ENCODE measurements at places on chromosomes 12 and 14. TPM values are rescaled to one million over a fixed set of nuclear protein-coding genes. Genes with fewer than 3 reads are reported as not detected.
A peak's percentile ranks its signal among the peaks of the same experiment; 100 is the strongest.

DNA sequence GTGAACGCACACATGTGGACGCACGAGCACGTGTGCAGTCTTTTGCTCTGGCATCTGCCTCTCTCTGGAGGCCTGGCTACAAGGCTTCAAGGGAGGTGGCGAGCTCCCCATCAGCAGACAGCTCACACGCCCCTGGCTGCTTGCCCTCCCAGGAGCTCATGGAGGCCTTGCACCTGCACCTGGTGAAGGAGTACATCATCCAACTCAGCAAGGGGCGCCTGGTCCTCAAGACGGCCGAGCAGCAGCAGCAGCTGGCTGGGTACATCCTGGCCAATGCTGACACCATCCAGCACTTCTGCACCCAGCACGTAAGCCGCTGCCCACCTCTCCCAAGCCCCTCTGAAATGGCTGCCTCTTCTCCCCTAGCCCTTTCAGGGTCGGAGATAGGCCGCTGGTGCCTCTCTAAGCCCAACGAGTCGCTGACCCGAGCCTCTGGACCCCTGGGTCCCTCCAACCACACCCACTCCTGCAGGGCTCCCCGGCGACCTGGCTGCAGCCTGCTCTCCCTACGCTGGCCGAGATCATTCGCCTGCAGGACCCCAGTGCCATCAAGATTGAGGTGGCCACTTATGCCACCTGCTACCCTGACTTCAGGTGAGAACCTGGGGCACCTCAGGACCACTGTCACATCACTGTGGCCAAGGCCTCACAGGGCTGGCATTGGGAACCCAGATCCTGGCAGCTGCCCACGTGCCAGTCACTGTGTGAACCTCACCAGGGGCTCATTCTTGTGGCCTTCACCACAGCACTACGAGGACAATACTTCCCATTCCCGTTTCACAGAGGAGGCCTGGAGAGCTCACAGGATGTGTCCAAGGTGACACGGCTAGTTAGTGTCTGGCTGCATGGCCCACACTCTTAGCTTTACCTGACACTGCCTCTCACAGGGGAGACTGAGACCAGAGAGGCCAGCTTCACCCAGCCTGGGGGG lies 10.2 kb downstream of the TNFAIP2 start:
- no peak for DNase-seq

- DNase-seq: no peak
Measured at GRCh38 chr12:89857652-89858274, 149.1 kb upstream of the ATP2B1 start.

- no peak for DNase-seq
Measured at GRCh38 chr14:63988579-63988978, 135.8 kb downstream of the SYNE2 start.

GRCh38 chr12:57765698-57766463 lies 997 bp downstream of the CYP27B1 start:
- no peak for DNase-seq

- DNase-seq: no peak
Measured at GRCh38 chr12:113766879-113767878, 198.9 kb downstream of the RBM19 start.

DNA sequence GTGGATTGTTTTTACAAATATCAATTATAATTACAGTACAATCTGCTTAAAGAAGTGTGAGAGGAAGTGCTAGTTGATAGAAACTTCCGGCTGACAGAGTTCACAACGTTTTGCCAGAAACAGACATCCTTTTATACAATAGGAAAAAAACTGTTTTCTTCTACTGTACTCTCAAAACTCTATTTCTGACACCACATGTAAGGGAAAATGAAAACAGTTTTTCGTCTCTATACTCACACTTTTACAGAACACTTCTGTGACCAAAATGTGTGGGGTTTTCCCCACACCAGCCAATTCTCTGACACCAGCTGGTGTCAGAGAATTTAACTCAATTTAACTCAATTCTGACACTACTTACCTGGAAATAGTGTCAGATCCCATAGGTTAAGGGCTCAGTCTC lies 24.2 kb upstream of the HIF1A start:
- peak; percentile 9 for DNase-seq

- DNase-seq: no peak
Measured at GRCh38 chr14:28407996-28408395, 358.6 kb upstream of the FOXG1 start.

GRCh38 chr12:124336184-124336437 lies 41.2 kb downstream of the RFLNA start:
- DNase-seq: no peak

DNA sequence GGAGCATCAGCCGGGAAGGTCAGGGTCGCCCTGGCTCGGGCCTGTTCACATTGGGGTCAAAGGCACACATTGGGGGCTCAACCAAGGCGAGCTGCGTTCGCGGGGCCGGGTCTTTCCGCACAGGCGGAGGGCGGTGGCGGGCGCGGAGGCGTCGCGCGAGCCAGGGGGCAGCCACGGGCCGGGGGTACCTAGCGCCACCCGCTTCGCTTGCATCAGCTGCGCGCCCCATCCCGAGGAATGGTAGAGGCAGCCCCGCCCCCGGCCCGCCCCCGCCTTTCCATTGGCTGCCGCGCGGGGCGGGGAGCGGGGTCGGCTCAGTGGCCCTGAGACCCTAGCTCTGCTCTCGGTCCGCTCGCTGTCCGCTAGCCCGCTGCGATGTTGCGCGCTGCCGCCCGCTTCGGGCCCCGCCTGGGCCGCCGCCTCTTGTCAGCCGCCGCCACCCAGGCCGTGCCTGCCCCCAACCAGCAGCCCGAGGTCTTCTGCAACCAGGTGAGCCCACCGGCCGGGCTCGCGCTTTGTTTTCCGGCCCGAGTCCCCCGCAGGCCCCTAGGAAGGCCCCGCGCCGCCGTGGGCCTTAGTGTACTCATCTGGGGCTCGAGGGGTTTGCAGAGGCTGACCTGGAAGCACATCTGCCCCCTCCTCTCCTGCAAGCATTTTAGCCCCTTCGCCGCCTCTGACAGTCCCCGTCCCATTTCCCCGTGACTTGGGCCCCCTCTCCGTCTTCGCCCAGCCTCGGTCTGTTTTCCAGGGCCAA lies at the start of gene ALDH2:
TSS of gene ALDH2 (plus strand) at position 326 of the 754 bp plus-strand sequence. CDS start at position 376, 50 bp downstream.
- peak; percentile 22 for DNase-seq

- no peak for DNase-seq
Measured at GRCh38 chr12:104656383-104656782, 199.6 kb downstream of the CHST11 start.

Gene DLGAP5
- not detected for total RNA-seq

Gene CIROP
- total RNA-seq: not detected

Gene MLEC
- total RNA-seq: 40.7 TPM

Gene TRIM9
- 2.2 TPM for total RNA-seq

Gene ERBB3
- total RNA-seq: 22.7 TPM

Gene PRIM1
- total RNA-seq: 26.7 TPM

Gene RASAL1
- 0.47 TPM for total RNA-seq

Gene FIGNL2
- total RNA-seq: 2.8 TPM
